DMS153 (cell line): ENCODE measurements at places on chromosomes 2 and 18.

DNA sequence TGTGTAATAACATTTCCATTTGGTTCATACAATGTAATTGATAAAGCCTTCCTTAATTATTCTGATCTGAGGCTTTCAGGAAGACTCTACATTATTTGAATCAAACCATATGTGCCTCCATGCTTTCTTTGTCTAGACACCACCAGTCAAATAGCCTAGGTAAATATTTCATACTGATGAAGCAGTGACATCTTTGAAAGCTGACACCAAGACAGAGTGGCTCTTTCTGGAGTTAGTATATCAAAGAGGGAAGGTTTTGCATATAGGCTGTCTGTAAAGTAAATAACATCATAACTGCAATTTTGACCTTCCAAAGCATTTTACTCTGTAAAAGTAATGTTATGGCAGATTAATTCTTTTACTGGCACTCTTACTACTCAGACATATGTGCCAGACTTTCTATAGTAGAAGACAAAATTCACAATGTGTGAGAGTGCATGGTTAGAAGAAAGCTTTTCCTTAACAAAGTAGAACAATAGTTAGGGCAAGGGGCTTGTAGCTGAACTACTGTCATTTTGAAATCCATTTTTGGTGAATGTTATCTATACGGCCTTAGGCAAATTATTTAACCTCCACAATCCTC is 177.3 kb downstream of the ERBB4 start:
- DNase-seq: no peak

DNA sequence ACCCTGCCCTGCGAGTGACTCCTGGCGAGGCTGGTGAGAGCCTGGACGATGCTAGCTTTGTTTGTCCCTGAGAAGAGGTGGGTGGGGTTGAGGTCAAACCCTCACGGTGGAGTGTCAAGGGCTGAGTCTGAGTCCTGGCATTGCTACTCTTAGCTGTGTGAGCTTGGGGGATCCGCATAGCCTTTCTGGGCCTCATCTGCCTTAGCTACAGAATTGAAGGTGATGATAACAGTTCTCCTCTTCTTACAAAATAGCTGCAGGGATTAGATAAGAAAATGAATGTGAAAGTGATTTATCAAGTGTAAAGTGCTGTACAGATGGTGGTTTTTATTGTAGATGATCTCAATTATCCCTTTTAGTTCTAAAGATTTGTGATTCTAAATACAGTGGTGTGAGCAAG is 144.6 kb downstream of the LPIN1 start:
- DNase-seq: no peak

DNA sequence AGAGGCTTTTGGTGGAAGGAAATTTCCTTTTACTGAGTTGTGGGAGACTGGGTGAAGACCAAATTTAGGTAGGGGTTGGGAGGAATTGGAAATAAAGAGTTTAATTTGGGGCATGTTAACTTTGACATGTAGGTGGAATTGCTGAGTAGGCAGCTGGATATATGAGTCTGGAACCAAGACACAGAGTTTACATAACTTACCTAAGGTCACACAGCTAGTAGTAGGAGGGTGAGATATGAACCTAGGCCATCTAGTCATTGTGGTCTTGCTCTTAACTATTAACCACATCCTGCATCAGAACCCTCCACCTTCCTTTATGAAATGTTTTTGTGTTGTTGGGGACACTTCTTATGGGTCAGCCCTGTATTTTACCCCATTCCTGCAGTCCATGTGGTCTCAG is 113.1 kb downstream of the ICOS start:
- no peak for DNase-seq

- no peak for DNase-seq
Measured at GRCh38 chr2:226758921-226759640, 40.5 kb downstream of the IRS1 start.

- DNase-seq: no peak
Measured at GRCh38 chr2:136858656-136859055, 93.3 kb downstream of the THSD7B start.

- peak; percentile 43 for DNase-seq
Measured at GRCh38 chr2:237475704-237476141, 11.3 kb upstream of the MLPH start.

DNA sequence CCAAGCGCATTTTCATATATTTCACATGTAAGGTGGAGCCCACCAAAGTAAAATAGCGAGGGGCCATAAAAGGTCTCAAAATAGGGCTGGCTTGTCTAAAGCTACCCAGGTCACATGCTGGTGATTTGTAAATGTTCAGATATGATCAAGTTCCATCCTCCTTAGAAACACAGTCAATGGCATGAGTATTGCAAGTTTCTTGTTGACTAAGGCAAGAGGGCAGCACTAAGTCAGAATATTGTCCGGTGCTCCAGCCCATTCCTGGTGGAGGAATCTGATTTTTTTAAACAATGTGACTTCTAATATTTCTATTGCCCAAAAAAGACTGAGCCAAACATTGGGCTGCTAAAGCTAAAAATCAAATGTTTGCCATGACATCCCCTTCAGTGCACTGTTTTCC is 85.1 kb downstream of the LAMA1 start:
- no peak for DNase-seq

GRCh38 chr2:213251618-213252017 is 32.6 kb upstream of the SPAG16 start:
- peak; percentile 23 for DNase-seq

DNA sequence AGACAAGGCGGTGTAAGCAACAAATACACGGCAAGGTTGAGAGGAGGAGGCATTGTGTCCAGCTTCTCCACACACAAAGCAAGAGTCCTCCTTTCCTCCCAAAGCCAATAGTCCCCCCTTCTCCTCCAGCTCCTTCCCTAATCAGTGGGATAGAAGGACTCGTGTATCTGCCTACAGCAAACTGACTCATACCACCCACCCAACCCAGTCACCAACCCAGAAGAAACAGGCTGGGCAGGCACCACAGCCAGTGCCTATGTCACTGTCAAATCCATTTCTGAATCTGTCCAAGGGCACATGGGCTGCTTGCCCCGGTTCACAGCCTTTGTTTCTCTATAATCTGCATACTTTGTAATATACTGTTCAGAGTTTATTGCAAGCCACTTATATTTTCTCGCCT is 19.2 kb upstream of the NMS start:
- no peak for DNase-seq

DNA sequence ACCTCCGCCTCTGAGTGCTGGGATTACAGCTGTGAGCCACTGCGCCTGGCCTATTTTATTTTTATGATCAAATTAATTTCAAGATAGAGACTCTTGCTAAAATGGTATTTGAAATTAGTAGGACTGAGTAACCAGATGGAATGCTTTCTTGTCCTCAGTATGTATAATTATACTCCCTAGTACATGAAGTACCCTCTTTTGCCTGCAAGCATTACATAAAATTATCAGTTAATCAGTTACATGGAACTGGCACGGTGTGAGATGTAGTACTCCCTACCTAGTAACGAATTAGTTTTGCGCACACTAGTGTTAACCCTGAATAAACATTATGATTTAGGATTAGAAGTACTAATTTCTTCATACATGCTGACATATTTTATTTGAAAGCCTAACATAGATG is 41.6 kb downstream of the RBBP8 start:
- no peak for DNase-seq

GRCh38 chr2:69608109-69608508 is 35.4 kb downstream of the AAK1 start:
- no peak for DNase-seq

- no peak for DNase-seq
Measured at GRCh38 chr2:191012845-191013681, 908 bp downstream of the STAT1 start.

DNA sequence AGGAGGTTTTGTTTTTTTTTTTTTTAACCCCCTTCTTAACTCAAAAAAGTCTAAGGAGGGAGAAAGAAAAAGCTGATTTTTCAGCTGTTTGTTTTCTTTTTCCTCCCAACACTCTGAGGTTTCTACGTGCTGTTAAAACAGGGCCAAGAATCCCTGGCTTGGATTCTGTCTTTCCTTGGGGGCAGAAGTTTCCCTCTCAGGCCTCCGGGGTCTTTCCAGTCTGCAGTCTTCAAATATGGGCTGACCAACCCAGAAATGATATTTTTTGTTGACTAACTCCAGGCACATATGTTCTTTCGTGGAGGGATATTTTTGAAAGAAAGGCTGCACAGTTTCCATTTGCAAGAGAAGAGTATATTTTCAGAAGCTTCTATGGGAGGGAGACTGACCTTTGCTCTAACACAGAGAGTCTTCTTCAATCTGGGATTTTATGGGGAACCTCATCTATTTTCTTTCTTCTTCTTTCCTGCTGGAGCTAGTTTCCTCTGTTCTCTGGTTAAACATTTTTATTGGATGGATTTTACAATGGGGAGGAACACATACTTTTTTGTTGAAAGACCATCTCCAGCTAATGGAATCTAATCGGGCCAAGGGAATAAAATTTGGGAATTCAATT is 93.3 kb upstream of the SPRED2 start:
- no peak for DNase-seq

DNA sequence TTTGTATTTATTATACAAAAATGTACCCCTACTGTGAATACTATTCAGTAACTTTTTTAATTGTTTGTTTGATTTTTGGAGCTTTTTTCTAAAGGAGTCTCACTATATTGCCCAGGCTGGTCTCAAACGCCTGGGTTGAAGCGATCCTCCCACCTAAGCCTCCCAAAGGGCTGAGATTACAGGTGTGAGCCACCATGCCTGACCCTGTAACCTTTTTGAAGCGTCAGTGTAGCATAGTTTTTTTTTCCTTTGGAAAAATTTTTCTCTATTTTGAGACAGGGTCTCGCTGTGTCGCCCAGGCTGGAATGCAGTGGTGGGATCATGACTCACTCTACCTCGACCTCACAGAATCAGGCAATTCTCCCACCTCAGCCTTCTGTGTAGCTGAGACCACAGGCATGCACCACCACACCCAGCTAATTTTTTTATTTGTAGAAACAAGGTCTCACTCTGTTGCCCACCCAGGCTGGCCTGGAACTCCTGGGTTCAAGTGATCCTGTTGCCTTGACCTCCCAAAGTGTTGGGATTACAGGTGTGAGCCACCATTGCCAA is 2.0 kb downstream of the GMCL1 start:
- DNase-seq: no peak

DNA sequence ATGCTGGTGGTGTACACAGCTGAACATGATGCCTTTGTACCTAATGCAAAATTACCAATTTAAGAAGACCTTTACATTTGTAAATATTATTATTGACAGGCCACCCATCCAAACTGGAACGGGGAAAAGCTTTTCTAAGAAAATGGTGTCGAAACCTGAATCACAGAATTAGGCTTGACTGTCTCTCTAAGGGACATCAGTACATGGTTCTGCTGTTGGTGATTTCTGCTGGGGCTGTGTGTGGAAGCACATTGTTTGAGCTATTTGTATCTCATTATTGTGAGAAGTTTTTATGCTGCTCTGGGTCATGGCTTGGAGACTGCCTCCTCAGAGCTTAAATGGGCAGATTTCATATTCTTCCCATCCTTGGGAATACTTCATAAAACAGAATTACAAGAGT is 420.9 kb upstream of the POU3F3 start:
- no peak for DNase-seq

DNA sequence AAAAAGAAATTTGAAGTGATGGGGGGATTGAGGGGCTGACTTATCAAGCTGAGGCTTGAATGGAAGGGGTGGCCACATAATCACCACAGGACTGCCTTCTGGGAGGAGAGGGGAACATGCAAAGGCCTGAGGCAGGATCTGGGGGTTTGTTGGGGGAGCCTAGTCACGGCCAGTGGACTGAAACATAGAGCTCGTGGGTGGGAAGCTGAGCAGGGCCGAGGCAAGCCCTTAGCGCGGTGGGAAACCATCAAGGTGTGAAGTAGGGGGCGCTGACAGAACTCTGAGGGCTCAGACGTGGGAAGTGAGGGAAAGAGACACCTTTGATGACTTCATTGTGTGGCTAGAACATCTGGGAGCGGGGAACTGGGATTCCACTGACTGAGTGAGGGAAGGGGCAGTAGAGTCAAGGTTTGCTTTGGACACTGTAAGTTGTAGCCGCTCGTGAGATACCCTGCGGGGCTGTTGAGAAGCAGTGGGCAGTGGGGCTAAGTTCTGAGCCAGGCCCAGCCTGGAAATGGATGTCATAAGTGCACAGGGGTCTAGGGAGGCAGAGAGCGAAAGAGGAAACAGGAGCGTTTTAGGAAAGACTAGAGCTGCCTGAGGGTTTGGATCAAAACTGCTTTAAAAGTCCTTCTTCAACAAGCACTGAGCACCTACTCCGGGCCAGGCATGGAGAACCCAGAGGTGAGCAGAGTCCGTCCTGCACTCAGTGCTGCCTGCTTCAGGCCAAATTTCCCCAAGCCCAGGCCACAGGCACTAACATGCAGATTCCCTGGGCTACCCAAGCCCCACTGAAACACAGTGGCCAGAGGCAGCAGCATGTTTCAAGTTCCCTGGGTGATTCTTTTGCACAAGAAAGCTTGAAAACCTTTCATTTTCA is 686 bp upstream of the SNORC start:
- DNase-seq: no peak

GRCh38 chr2:133303150-133303549 is 265.1 kb downstream of the NCKAP5 start:
- DNase-seq: no peak

- DNase-seq: no peak
Measured at GRCh38 chr18:35408843-35409261, 31.7 kb upstream of the ZNF396 start.

- DNase-seq: no peak
Measured at GRCh38 chr2:98236935-98237334, 109.3 kb upstream of the CNGA3 start.

GRCh38 chr18:48752478-48752877 is 198.3 kb downstream of the SMAD7 start:
- no peak for DNase-seq

DNA sequence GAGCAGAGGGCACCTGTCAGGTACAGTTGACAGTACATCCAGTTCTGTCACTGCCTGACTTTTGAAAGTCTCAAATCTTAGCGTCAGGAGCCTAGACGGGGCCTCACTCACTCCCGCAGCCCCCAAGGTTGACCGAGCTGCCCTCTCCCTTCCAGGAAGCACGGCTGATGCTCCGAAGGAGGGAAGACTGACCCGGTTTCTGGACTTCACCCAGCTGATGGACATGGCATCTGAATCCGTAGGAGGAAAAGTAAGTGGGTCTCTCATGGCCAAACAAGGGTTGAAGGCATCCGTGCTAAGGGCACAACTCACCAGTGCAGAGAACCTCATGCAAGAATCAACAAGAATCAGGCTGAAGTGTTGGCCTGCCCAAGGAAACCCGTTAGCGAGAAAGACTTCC is 12.9 kb downstream of the ALLC start:
- DNase-seq: no peak

DNA sequence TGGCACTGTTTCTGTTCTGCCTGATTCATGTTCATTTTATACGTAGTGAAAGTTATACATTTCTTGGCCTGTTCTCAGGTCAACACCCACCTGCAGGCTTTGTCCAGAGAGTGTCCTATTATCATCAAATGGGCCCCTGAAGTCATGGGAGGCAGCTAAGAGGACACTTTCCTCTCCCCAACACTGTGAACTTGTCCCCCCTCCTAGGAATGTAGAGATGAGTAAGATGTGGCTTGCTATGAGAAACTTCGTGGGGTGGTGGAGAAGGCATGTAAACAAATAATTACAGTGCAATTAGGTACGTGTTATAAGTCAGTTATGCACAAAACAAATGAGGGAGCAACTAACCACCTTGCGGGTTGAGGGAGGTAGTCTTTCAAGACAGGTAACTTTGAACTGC is 57.9 kb downstream of the COL4A3 start:
- DNase-seq: no peak

- no peak for DNase-seq
Measured at GRCh38 chr2:96205888-96206287, 2.7 kb downstream of the STARD7 start.
